ENCODE measurements at places on chromosomes 2 and 18. TPM values are rescaled to one million over a fixed set of nuclear protein-coding genes. Genes with fewer than 3 reads are reported as not detected.

Gene VIT
- not detected for total RNA-seq

Gene SLC16A14
- 0.65 TPM for total RNA-seq

Gene GAREM1
- total RNA-seq = 0.06 TPM

Gene UGT1A10
- total RNA-seq = not detected

Gene HYCC2
- 40.5 TPM for total RNA-seq

Gene SERPINB10
- total RNA-seq = not detected

Gene STPG4
- total RNA-seq = 0.74 TPM

DNA sequence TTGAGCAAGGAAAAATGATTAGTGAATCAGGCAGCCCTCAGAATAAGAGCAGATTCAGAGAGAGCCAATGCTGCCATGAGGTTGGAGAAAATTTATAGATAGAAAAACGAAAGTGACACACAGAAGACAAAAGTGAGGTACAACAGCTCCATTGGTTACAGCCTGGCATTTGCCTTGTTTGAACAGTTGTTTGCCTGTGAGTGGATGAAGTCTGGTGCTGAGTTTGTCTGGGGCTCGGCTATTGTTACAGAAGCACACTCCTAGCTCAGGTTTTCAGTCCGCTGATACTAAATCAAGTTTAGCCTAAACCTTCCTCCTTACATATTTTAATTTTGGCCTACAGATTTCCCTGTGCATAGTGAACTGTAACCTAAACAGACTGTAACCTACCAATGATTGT lies 387.8 kb upstream of the RAB12 start:
- DNase-seq = no peak

DNA sequence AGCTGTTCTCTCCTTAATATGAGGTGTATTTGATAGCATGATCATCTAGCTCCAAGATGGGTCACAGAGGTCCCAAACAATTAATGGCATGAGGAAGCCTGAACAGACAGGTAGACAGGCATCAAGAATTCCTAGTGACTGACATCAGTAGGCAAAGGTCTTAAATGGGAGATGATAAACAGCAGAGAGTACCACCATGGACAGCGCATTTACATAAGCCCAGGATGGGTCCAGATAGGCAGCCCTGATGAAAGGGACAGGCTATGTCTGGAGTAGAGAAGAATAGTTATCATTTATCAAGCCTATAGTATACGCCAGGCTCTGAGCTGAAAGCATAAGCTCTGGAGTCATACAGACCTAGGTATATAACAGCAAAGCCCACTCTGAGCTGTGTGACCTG lies 434.7 kb upstream of the SETBP1 start:
- no peak for DNase-seq

GRCh38 chr18:2402084-2402483 lies 169.2 kb downstream of the METTL4 start:
- DNase-seq = no peak

- peak; percentile 61 for DNase-seq
Observed at GRCh38 chr2:113370478-113371091, 66.9 kb upstream of the ZNG1B start.

DNA sequence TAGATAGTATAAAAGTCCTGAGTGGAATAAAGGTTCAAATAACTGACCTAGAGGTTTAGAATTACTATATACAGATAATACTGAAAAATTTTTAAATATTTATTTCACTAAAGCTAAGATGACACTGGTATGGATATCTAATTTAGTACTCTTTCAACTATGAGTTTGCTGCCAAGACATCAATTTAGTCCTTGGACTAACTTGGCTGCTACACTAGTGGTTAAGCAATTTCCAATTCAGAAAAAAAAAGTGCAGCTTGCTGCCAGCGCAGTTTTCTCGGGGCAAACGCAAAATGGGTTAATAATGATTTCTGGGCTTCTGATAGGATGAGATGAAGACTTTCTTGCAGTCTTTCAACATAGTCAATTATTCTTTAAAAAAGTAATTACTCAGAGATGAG lies 10.8 kb downstream of the BUB1 start:
- no peak for DNase-seq

GRCh38 chr18:65124633-65125032 lies 626.2 kb upstream of the CDH7 start:
- DNase-seq = no peak

GRCh38 chr2:237459741-237460174 lies 27.3 kb upstream of the MLPH start:
- no peak for DNase-seq

- DNase-seq = no peak
Observed at GRCh38 chr2:207291625-207292252, 126.0 kb upstream of the KLF7 start.

GRCh38 chr2:215137741-215138340 lies 585 bp downstream of the ABCA12 start:
- DNase-seq = no peak

- DNase-seq = no peak
Observed at GRCh38 chr2:227818675-227819397, 5.2 kb downstream of the CCL20 start.

- DNase-seq = no peak
Observed at GRCh38 chr2:176772816-176773215, 439.8 kb upstream of the HNRNPA3 start.

Data from activated naive CD8-positive, alpha-beta T cell treated with anti-CD3 and anti-CD28 coated beads, Interleukin-2, amount 10 ng/mL, durations not matched to agents 7 days and 5 days (primary cell).